ENCODE measurements at places on chromosomes 7 and 10.

DNA sequence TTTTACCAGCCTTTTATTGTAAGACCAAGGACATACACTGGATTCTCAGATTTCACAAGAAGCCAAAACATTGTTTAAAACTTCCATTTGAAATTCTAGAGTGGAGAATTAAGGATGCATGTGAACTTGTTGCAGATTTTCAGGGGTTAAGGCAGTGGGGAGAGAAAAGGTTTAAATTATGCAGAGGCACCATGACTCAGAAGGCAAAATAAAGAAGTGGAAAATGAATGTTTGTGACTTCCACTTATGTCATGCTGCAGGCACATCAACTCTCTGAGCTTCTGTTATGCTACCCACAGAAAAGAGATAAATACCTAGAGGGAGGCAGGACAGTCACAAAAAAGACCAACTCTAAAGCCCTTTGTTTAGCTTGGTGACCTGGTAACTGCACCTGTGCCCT is 84.4 kb upstream of the BET1 start:
- no peak for DNase-seq

DNA sequence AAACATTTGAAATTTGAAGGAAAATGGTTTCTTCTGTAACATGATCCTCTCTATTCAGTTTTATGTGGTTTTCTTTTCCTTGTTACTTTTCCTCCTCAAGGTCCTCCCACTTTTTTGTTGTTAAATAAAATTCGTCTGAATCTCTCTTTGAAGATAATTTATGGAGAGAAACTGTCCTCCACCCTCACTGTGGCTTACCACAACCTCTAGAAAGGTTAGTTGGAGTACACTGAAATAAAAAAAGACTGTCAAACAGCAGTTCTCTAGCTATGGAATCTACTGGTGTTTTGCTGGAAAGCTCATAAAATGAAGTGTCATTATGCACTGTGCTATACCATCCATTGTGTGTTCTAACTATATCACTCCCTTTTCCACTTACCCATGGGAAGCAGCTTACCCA is 189.4 kb downstream of the HDAC9 start:
- no peak for DNase-seq

DNA sequence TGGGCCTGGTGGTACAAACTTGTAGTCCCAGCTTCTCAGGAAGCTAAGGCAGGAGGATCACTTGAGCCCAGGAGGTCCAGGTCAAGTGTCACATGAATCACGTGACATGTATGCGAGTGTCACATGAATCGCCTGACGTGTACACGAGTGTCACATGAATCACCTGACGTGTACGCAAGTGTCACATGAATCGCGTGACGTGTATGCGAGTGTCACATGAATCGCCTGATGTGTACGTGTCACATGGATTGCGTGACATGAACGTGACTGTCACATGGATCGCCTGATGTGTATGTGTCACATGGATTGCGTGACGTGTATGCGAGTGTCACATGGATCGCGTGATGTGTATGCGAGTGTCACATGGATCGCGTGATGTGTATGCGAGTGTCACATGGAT is 9.5 kb upstream of the ADARB2 start:
- DNase-seq, result no peak

DNA sequence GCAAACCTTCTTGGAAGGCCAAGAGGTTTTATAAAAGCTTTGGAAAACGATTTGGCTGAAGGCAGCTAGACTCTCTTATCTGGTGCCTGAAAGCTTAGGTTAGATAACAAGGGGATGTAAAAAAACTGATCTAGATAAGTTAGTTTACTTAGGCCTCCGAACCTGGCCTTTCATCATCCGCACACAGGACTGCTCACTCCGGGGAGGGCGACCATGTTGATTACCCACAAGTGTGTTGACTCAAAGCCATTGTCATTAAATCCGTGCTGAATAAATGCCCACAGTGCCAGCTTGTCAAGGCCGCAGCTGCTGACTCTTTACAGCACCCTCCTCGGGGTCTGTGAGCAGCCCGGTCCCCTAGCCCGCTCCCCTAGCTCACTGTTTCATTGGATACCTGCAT is 112.3 kb downstream of the ZFAND4 start:
- DNase-seq, result no peak

- no peak for DNase-seq
Measured at GRCh38 chr7:43533801-43534479, 49.0 kb upstream of the STK17A start.

DNA sequence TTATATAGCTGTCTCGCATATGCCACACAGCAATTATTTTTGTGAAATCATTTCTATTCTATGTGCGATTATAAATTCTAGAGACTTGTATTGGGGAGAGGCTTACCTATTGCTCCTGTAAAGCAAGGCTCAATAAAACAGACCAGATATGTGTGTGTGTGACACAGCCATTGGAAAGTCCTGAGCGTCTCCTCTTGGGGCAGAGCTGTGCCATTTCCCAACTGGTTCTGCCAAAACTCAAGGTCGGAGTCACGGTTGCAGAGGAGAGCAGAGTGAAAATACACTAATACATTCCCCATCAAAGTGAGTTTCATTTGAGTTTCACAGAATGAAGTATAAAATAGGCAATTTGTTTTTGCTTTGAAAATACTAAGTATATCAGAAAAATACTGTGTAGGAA is 567.4 kb upstream of the FZD8 start:
- no peak for DNase-seq

DNA sequence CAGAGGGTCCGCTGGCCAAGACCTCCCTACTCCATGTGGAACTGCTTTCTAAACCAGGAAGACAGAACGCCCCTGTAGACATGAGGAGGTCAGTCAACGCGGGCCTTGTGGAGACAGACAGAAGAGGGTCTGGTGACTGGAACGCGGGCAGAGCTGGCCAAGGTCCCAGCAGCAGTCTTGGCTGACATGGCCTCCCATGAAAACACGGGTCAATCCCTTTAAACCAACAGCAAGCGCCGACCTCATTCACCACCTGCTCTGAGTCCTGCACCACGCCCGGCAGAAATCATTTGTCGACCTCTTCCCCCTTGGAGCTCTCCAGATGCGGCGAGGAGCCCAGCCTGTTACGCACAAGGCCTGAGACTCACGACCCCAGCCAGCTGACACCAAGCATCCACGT is 78.5 kb downstream of the ZRANB1 start:
- DNase-seq, result no peak

DNA sequence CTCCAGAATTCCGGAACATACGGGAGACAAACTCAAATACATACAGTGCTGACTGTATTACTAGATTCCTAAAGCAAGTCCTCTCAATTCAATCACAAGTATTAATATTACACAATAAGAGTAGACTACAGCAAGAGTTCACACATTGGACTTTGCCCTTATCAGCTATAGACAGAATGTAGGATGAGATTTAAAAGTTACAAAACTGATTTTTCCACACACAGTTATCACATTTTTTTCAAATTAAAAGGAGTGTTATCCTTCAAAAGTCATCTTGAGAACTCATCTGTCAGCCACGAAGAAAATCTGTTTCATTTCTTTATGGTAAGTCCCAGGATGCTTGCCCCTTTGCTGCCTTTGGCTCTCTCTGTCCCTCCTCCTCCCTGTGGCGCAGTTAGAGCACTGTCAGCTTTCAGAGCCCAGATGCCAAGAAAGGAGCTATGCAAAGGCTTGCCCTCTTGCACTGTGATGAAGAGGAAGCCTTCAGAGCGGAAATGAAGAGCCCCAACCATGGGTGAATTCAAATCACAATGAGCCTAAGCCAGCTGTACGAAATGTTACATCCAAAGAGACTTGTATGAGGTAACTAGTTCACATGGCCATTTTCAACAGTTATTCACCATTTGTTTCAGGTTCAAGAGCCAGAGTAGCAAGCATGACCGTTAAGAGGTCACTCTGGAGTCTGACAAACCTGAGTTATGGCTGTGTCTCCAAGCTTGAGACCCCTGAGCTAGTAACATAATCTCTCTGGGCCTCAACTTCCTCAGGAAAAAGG is 10.7 kb downstream of the NCOA4 start:
- DNase-seq, result no peak

- no peak for DNase-seq
Measured at GRCh38 chr7:137958470-137959431, 43.1 kb downstream of the CREB3L2 start.

Measured in stimulated activated CD4-positive, alpha-beta T cell treated with anti-CD3 and anti-CD28 coated beads, TNF-alpha, amount 100 ng/mL, for 1 hour (primary cell).